ENCODE measurements at places on chromosomes 1 and 21.

DNA sequence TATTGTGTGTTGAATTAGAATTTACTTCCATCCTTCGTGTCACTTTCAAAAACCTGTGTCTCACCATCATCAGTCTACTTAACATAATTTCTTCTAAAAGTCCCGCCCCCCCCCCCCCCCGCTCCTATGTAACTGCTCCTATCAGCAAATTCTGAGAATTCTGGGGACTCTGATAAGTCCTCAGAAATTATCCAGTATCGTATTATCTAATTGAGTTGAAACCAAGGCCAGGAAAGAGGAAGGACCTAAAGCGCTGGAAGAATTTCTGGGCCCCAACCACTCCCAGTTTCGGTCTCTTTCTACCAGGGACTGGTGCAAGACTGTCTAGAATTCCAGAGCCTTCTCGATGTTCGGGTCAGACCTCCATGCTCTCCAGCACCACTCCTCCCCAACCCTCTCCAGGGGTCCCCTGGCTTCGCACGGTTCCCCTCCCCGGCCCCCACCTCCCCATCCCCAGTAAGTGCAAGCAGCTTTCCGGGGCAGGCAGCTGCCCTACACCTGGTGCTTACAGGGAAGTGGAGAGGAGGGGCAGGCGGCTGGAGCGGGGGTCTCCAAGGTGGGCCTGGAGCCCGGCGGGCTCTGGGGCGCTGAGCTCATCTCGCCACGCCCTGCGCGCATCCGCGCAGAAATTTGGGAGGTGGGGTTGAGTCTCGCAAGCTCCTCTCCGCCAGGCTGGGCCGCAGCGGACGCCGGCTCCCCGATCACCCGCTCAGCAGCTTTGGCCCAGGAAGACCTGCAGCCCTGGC is 16.0 kb upstream of the ZNF496 start:
- DNase-seq = no peak

GRCh38 chr1:208450958-208451357 is 206.8 kb upstream of the PLXNA2 start:
- DNase-seq = no peak

DNA sequence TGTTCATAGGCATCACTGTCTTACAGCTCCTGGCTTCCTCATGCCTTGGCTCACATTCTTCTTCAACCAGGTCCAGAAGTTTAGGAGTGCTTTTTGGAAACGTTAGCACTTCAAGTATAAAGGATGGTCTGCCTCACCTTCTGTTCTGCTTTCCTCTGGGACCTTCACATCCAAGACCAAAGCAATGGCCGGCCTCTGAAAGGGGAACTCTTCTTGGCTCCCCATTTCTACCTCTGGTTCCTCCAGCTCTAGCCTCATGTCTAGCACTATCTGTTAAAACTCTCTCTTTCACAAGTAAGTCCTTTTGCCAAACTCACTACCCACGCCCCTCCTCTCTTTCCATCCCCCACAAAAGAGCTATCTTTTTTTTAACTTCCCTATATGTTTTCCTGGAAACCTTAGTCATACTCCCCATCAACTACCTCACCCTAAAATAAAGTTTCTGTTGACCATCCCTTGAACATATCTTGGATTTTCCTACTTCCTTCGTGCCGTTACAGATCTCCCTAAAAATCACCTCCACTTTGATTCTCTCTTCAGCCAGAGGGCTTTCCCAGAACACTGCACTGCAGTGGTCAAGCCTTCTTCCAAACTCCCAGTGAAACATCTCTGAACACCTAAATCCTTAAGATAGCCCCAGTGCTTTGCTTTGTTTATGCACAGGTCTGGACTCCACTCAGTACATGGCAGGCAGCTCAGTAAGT is 7.9 kb downstream of the SORT1 start:
- DNase-seq = no peak

- DNase-seq = peak; percentile 80
Measured at GRCh38 chr1:197180252-197180878, 33.9 kb upstream of the ASPM start.

GRCh38 chr1:230986976-230987375 is 8.1 kb downstream of the ARV1 start:
- peak; percentile 23 for DNase-seq
